NCI-H187 (cell line): ENCODE measurements at places on chromosomes 4 and X.

DNA sequence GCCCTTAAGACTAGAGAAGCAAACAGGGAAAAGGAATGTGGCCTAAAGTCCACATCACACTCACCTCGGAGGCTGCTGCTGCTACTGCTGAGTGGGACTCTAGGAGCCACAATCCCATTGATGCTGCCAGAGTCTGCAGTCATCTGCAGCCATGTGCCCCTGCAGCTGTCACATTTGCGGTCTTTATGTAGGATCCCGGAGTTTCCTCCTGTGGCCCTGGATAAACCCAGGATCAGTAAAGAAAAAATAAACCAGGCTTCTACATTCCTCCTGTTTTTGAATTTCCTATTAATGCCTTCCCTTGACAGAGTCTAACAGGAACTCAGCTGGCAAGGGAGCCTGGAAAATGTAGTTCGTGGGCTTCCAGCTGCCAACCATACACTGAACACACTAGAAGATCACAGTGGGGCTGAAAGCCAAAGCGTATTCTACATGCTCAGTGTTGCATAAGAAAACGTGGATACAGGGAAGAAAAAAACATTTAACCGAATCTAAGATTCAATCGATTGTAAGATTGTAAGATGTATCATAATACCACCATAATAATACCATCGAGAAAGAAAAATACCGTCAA is 10.3 kb upstream of the PHEX start:
- DNase-seq, result no peak

GRCh38 chr4:127211650-127212560 is 420.9 kb upstream of the INTU start:
- DNase-seq, result no peak

- no peak for DNase-seq
Observed at GRCh38 chrX:118025226-118025625, 91.4 kb downstream of the KLHL13 start.

DNA sequence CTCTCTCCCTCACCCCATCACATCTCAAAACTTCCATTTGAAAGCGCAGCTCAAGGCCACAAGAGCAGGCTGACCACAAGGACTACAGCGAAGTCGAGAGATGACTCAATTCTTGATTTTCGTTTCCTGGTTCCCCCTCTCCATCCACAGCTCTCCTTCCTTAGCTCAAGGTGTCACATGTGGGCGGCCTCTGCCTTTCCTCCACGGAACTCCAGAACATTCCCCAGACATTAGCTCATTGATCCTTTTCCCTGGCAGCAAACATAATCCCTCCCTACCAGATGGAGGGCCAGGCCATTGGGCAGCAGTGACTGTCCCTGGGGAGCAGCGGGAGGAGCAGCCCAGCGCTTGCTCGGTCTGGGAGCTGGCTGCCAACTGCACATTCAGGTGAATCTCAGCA is 56.3 kb downstream of the CCDC149 start:
- no peak for DNase-seq

DNA sequence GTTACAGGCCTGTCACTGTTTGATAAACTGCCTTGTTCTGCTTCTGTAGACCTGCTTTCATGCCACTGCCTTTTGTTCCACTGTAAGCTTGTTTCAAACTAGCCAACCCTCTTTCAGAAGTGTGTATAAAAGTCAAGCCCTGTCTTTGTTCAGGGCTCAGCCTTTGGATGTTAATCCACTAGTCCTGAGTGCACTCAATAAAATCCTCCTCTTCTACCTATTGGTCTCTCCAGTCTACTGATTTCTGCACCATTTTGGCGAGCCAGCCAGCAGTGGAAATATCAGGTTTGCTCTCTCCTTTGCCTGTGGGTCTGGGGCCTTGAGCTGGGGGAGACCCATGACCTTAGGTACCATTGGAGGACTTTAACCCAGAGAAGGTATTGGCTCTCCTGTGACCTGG is 901.6 kb upstream of the NDST4 start:
- no peak for DNase-seq

- DNase-seq, result peak; percentile 29
Observed at GRCh38 chr4:71187404-71188155, 151.2 kb upstream of the SLC4A4 start.

GRCh38 chr4:6230502-6230785 is 30.1 kb upstream of the JAKMIP1 start:
- no peak for DNase-seq

DNA sequence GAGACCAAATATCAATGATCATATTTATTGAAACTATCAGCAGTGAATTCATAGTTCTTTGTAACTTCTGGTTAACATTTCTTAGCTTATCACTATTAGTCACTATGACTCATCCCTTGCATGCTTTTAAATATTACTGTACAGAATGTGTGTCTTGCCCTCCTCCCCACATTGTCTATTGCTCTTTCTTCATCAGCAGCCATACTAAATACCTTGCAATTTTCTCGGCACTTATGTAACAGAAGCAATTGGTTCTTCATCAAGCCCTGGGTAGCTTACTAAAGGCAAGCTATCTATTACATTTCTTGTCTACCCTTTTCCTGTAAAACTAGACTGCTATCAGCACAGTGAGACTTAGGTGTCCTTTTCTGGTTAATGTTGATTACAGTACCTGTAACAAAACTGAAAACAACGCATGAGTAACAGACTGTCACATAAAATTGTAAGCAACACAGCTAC is 8.2 kb downstream of the KLHL4 start:
- no peak for DNase-seq

DNA sequence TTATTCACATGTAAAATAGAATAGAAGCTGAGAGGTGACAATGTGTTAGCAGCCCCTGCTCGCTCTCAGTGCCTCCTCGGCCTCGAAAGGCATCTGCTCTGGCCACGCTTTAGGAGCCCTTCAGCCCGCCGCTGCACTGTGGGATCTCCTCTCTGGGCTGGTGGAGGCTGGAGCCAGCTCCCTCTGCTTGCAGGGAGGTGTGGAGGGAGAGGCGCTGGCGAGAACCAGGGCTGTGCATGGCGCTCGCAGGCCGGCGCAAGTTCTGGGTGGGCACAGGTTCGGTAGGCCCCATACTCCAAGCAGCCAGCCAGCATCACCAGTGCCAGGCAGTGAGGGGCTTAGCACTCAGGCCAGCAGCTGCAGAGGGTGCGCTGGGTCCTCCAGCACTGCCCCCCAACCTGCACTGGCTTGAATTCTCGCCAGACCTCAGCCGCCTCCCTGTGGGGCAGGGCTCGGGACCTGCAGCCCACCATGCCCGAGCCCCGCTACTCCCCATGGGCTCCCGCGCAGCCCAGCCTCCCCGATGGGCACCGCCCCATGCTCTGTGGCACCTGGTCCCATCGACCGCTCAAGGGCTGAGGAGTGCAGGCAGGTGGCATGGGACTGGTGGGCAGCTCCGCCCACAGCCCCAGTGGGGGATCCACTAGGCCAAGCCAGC is 1346.7 kb upstream of the IGFBP7 start:
- DNase-seq, result no peak

GRCh38 chr4:169640261-169640870 is 20.0 kb downstream of the CLCN3 start:
- no peak for DNase-seq

DNA sequence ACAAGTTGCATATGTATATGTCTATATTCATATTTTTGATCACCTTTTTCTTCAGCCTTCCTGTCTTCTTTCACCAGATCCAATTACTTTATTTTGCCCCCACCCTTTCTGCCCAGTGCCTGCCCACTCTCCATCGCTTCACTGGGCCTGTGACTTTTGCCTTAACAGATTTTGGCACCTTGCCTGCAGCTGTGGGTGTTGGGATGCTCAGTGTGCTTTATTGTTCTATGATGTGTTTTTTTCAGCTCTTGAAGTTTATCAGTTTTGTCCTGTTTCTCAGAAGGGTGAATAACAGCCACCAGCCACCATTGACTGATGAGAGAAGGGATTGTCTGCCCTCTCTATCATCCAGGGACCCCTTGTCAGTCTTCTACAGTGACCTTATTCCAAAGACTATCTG is 77.2 kb upstream of the GALNT7 start:
- DNase-seq, result no peak

- DNase-seq, result no peak
Observed at GRCh38 chr4:24896977-24897376, 15.9 kb downstream of the CCDC149 start.

- no peak for DNase-seq
Observed at GRCh38 chrX:44071070-44071645, 98.0 kb upstream of the NDP start.

GRCh38 chr4:77355731-77356130 is 198.7 kb downstream of the CCNG2 start:
- no peak for DNase-seq
